Skin of body (tissue), 3 donors: ENCODE measurements at places on chromosomes 6 and 20. TPM values are rescaled to one million over a fixed set of nuclear protein-coding genes. Genes with fewer than 3 reads are reported as not detected.

Gene BHLHE23
- not detected for total RNA-seq

DNA sequence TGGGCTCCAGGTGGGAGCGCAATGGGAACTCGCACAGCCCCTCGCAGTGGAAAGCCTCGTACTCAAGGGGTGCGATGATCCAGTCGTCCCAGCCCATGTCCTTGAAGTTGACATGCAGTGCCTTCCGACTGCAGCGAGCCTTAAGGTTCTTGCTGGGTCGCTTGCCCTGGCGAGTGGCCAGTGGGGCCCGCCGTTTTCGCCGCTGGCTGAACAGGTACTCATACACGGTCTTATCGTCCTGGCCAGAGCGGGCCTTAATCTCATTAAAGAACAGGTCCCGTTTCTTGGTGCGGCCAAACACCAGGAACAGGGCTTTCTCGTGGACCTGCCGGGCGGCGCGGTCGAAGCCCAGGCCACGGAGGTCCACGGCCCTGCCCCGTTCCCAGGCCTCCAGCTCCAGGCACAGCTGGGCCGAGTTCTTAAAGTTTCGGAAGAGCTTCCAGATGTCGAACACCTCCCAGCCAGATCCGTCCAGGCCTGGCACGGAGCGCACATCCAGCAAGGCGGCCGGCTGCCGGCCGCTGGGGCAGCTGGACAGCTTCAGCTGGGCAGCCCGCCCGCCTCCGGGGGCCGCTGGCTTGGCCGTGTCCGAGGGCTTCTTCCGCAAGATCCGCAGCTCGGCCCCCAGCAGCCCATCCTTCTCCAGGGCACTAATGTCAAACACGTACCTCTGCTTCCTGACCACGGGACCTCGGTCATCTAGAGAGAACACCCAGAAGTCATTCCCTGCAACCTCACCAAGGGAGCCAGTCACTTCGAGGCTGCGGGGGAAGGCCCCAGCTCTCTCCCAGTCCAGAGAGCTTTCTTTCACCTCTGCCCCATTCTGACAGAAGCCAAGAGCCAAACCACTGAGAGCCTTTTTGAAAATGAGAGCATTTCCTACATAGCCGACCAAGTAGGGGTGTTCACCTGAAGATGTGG, 3.7 kb downstream of the GDF5 start:
- DNase-seq = no peak

DNA sequence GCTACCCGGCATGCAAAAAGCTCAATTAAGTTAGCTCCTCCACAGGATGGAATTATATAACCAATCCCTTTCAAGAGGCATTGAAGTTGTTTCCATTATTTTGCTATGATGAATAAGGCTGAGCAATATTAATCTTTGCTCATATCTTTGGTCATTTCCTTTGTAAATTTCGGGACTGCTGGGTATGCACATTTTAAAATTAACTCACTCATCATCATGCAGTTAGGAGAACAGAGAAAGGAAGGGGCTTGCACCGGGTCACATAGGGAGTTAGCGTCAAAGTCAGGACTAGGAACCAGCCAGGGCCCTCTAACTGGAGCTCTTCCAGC, 430 bp upstream of the FAM110A start:
- DNase-seq = peak; percentile 65

- DNase-seq = no peak
Observed at GRCh38 chr20:49505518-49505917, 23.1 kb upstream of the KCNB1 start.

- no peak for DNase-seq
Observed at GRCh38 chr20:46690219-46691106, 1.2 kb upstream of the TP53RK start.

DNA sequence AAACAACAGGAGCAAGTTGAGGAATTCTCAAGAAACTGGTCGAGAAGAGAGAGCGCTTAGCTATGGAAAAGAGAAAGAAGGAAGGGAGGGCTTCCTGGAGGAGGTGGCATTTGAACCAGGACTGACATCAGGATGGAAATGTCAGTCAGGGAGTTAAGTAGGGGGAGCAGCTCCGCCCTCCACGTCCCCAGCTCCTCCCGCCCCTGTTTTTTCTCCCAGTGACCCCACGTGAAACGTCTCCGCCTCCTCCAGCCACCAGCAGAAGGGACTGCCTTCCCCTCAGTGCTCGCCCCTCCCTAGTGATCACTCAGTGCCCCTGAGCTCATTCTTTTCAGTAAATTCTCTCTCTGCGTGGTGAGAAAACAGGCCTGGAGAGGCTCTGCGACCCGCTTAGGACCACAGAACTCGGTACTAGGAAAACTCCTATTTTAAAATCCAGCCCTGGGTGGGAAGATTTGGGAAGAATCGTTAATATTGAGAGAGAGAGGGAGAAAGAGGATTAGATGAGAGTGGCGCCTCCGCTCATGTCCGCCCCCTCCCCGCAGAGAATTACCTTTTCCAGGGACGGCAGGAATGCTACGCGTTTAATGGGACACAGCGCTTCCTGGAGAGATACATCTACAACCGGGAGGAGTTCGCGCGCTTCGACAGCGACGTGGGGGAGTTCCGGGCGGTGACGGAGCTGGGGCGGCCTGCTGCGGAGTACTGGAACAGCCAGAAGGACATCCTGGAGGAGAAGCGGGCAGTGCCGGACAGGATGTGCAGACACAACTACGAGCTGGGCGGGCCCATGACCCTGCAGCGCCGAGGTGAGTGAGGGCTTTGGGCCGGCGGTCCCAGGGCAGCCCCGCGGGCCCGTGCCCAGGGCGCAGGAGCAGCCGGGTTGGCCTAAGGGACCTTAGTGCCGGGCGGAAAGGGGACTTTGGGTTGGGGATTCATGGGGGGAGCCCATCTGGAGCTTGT, 4.6 kb downstream of the HLA-DPB1 start:
- DNase-seq = peak; percentile 33

DNA sequence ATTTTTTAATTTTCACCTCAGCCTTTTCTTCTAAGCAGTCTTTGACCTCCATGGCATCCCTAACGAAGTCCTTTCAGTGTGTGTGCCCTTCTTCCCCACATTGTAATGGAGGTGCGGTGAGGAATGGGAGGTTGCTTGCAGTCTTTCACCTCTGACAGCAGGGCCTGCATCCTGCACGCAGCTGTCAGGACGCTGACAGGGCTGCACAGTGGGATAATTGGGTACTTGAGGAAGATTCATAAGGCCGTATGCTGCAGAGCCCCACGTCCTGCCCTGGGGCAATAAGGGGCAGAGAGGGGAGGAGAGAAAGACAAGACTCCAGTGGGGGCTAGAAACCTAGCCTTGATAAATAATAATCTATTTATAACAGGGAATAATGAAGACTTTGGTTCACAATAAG, 184.7 kb downstream of the SAMD5 start:
- no peak for DNase-seq

GRCh38 chr20:22410556-22411130, 173.7 kb downstream of the FOXA2 start:
- no peak for DNase-seq

DNA sequence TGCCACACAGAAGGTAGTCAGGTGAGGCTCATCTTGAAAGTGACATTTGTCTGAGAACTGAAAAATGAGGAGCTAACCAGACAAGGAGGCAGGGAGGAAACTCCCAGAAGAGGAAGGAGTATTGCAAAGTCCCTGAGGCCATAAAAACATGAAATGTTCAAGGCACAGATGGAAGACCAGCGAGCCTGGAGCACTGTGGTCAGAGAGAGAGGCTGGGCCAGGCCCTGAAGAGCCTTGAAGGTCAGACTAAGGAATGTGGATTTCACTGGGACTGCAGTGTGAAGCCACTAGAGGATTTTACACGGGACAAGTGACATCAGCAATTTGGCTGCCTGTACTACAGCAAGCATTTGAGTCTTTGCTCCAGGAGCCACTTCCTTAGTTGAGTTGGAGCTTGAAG, 21.1 kb upstream of the TMEM181 start:
- DNase-seq = no peak

GRCh38 chr6:120805276-120805675, 529.0 kb downstream of the TBC1D32 start:
- no peak for DNase-seq

GRCh38 chr6:18148304-18149025, 6.4 kb downstream of the TPMT start:
- DNase-seq = no peak

Gene TUBB1
- total RNA-seq = 3.3 TPM

Gene LAMA2
- total RNA-seq = 87.4 TPM

DNA sequence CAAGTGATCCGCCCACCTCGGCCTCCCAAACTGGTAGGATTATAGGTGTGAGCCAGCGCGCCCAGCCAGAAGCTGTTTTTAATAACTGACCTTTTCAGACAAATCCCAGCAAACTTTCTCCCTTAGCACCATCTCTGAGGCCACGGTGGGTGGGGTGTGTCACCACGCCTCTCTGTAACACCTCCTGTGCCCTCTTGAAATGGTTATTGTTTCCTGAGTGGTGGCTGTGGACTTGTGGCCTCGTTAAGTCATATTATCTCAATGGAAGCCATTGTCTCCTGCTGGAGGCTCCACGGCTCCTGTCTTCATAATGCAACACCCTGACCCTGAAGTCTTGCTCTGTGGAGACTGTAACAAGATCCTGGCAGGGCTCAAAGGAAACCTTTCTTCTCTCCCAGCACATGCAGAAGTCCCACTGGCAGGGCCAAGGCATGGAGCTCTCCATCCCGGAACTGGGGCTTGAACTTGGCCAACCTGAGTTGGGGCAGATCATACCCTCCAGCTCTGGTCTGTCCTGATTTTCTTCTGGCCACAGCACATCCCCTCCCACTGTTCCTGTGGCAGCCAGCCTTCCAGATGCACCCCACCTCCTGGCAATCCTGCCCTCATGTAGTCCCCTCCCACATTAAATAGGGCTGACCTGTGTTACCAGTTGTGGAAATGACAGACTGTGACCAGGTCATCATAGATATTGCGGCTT, 81.1 kb downstream of the SNX5 start:
- no peak for DNase-seq

GRCh38 chr6:87897013-87897412, 150.6 kb upstream of the SPACA1 start:
- DNase-seq = no peak

- no peak for DNase-seq
Observed at GRCh38 chr6:119090256-119090655, 11.8 kb upstream of the FAM184A start.

DNA sequence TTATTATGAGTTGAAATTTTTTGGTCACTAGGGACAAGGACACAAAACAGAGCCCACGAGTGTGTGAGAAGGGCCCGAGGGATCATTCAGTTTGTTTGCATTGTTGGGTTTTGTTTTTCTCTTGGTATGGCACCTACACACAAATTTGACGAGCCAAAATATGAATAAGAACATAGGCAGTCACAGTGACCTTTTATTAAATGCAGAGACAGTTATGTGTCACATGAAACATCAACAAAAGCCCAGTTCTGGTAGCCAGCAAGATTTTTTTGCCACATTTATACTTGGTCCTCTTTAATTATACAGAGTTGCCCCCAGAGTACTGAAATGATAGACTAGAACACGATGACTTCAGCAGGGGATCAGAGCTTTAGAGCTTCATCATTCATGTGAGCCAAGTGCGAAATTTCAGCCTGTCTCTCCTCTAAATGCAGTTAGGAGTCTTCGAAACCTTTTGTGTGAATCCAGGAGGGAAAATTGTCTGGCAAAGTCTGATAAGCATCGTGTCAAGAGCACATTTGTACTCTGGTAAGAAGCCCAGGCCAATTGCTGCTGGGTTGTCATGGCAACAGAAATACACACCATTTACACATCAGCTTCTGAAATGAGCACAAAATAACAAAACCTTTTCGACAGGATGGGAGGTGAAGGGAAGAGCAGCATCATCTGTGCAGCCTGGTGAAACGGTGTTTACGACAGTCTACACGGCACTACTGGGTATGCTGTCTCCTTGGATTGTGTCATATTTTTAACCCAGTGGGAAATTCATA, 79.2 kb upstream of the RIPOR2 start:
- DNase-seq = peak; percentile 65

Gene ANKRD66
- total RNA-seq = not detected

DNA sequence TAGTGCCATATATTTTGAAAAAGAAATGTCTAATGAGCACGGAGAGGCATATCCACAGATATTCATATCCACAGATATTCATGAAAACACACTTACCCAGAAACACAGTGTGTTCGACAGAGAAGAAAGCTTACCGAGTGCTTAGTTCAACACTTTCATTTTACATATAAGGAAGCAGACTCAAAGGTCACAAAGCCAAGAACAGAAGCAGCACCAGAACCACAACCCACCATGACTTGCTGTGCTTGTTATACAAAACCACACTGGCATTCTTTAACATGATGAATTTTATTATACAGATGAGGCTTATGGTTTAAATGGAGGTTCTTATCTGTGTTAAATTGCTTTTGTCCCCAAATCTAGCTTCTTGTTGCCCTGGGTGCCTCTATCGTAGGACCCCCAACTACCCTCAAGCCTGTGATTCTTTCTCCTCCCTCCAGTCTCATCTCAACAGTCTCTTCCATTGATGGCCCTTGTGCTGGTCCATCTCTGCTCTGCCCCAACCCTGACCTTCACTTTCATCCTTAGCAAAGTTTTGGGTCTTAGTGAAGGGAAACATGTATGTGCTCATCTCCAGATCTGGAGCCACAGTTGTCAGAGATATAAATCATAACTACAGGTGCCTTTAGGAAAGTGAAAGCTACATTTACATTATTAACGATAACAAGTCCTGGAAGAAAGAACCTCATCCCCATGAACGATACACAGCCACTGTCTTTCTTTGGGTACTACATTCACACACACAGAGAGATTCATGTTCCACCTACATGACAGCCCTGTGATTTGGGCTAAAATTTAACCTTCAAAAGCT, 40.0 kb downstream of the SF3B5 start:
- DNase-seq = no peak

GRCh38 chr6:116011520-116011919, 49.2 kb downstream of the FRK start:
- no peak for DNase-seq

DNA sequence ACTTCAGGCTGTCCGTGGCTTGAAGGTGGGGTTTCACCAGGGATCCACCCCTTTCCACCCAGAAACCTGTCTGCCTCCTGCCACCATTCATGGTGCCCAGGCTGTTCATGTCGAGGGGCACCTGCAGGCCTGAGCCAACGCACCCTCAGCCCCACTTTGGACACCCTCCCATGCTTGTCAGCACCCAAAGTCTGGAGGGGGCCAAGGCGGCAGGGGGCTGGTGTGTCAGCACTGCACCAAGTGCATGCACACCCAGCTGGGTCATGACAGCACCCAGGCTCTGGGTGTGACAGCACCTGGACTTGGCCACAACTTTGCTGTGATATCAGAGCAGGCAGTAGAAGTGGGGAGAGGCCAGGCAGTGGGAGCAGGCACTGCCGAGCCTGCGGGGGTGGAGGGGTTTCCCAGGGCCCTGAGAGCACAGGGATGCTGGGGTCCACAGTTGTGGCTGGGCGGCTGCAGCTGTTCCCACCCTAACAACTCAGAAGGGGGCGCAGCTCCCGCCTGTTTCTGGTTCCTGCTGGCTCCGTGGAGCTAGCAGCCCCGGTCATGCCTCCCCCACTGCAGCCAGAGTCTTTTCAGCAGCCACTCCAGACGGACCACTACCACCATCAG, 33.3 kb upstream of the GRM4 start:
- no peak for DNase-seq

DNA sequence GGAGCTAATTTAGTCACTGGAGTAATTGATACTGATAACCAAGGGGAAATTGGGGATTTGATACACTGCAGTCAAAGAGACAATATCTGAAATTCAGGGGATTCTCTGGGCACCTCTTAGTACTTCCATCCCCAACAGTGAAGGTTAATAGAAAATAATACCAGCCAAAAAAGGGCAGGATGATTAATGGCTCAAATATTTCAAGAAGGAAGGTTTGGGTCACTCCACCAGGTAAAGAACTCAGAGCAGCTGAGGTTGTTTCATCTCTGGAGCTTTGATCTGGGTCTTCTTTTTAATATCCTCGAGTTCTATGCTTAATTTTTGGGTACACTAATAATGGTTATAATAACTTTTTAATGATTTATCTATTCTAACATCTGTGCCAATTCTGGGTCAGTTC, 70.8 kb downstream of the CDKAL1 start:
- no peak for DNase-seq
